ENCODE measurements at places on chromosomes 5 and 9.

GRCh38 chr5:56817263-56818014, 2.1 kb downstream of the MAP3K1 start:
- no peak for DNase-seq

DNA sequence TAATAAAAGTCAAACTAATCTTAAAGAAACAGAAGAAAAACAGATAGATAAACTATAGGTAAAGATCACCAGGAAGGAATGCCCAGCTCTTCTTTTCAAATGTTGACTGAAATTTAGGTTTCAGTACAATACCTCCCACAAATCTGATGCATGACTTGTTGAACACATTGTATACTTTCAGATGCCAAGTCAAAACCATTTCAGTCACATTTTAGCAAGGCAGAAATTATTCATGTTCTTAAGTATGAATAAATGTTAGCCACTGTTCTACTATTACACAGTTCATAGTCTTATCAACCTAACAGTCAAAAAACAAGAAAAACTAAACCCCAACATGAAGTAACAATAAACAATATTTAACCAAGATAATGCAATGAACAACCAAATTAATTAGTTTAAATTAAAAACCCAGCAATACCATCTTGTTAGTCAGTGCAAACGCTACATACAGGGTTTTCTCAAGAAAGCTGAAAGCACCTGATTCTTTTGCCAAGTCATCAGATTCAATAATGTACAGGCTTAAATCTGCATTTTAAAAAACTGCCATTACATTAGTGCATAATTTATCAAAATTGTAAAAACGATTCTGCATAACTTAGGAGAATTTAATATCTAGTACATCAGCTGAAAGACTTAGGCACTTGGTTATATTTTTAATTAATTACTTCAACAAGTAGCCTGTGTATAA, 20.0 kb upstream of the PDCL start:
- DNase-seq, result no peak

- no peak for DNase-seq
Observed at GRCh38 chr9:14775917-14776316, 53.4 kb upstream of the CER1 start.

DNA sequence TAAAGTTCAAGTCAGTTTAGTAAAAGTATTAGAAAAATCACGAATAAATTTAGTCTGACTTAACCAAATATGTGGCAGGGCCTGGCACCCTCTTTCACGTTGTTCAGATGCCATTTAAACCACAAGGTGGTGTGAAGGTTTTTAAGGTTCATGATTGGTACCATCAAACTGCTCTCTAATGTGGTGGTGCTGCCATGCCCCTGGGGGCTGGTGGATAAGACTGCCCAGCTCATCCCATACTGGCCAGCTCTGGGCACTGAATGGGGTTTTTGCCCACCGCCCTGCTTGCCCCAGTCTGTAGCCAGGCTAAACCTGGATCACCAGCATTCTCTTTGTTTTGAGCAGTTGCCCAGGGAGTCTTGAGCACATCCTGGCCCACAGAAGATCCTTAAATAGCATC, 159.3 kb downstream of the GABBR2 start:
- DNase-seq, result no peak

Data from AG09309 (cell line).